T-helper 2 cell treated with Interferon-gamma antibody and Interleukin-4, amounts not matched to agents 100 ng/mL and 5 ng/mL, for 36 hours (primary cell): ENCODE measurements at places on chromosomes 4 and X. TPM values are rescaled to one million over a fixed set of nuclear protein-coding genes. Genes with fewer than 3 reads are reported as not detected.

The SMAD1 gene
- 3.7 and 4.7 TPM in 2 replicates for total RNA-seq

The KCNIP4 gene
- total RNA-seq = not detected in 2 replicates

The EGF gene
- total RNA-seq = not detected in 2 replicates

The STK32B gene
- not detected in 2 replicates for total RNA-seq

The ZAR1 gene
- total RNA-seq = not detected in 2 replicates

The TKTL1 gene
- total RNA-seq = 0.98 and 1.0 TPM in 2 replicates
